IMR-90 (cell line): ENCODE measurements at places on chromosomes 4 and X. TPM values are rescaled to one million over a fixed set of nuclear protein-coding genes. Genes with fewer than 3 reads are reported as not detected.

Gene FAM184B
- total RNA-seq: 0.18 and 0.28 TPM in 2 replicates

Gene CABS1
- not detected in 2 replicates for total RNA-seq

Gene NMU
- not detected in 2 replicates for total RNA-seq

Gene RHOH
- total RNA-seq: under 0.01 TPM in 1 of 2 replicates, not detected in the other

Gene HPSE
- under 0.01 and 0.28 TPM in 2 replicates for total RNA-seq

Gene VCX3B
- total RNA-seq: not detected in 2 replicates

DNA sequence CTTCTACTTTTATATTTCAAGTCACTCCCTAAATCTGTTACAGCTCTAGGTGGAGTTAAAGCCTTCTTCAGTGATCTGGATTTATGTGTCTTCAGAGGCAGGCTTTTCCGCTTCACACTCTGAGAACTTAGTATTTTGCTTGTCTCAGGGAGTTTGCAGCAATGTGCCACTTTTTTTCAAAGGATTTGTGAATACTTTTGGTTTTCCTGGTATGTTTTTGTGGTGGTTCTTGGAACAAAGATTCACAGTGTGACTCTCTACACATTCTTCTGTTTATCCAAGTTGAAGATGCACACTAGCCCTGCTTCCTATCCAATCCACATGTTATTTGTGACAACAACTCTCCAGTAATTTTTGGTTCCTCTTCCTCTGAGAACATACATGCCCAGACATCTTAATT is 1253.7 kb downstream of the TECRL start:
- no peak for DNase-seq
- H3K4me3 ChIP-seq: no peak overlapping the region
- no peaks in the 10 kb centered on the region for H3K4me1 ChIP-seq
- H3K27ac ChIP-seq: no peak overlapping the region
- no peaks in the 10 kb centered on the region for H3K27me3 ChIP-seq

GRCh38 chr4:130178106-130178505 is 1082.2 kb downstream of the C4orf33 start:
- H3K27me3 ChIP-seq: no peaks in the 10 kb centered on the region
- H3K36me3 ChIP-seq: no peaks in the 10 kb centered on the region
- no peaks in the 10 kb centered on the region for H3K4me1 ChIP-seq
- H3K27ac ChIP-seq: no peak overlapping the region
- no peak for DNase-seq
- no peak overlapping the region for H3K4me3 ChIP-seq

GRCh38 chrX:47561659-47562151 is 700 bp downstream of the ARAF start:
- H3K27ac ChIP-seq: peak overlapping the region; percentile 61
- no peak for DNase-seq
- peak overlapping the region; percentile 72 for H3K4me3 ChIP-seq
- H3K36me3 ChIP-seq: peaks cover 14% of the 10 kb centered on the region

- no peaks in the 10 kb centered on the region for H3K36me3 ChIP-seq
- no peaks in the 10 kb centered on the region for H3K27me3 ChIP-seq
- no peaks in the 10 kb centered on the region for H3K4me1 ChIP-seq
- no peak overlapping the region for H3K27ac ChIP-seq
Measured at GRCh38 chrX:145609951-145610511, 207.6 kb upstream of the SLITRK2 start.

DNA sequence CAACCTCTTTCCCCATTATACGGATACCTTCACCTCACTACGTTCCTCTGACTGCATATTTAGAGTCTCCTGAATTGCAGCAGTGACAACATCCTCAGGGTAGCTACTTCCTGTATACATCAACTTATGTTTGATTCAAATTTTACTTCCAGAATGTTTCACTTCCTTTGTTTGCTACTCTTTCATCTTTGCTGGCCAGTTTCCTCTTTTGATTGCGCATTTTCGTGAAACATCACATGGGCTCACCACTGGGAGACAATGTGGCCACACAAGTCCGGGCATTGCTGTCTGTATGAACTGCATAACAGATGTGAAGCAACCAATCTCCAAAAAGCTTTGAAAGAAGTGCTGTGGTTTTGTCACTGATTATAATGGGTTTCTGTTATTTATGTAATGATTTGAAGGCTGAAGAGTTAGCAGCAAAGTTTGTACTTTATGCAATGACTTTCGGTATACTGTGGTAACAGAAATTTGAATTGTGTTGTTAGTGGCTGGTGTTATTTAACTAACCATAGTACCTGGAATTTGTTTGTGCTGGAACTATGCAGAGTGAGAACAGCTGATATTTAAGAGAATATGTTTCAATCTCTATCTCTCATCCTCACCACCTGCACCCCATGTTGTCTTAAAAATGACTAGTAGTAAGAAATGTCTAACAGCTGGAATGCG is 7.4 kb downstream of the SNCA start:
- no peak overlapping the region for H3K4me3 ChIP-seq
- no peak for DNase-seq
- no peaks in the 10 kb centered on the region for H3K4me1 ChIP-seq
- H3K27me3 ChIP-seq: no peaks in the 10 kb centered on the region; the same call in 1 of the 2 replicates

DNA sequence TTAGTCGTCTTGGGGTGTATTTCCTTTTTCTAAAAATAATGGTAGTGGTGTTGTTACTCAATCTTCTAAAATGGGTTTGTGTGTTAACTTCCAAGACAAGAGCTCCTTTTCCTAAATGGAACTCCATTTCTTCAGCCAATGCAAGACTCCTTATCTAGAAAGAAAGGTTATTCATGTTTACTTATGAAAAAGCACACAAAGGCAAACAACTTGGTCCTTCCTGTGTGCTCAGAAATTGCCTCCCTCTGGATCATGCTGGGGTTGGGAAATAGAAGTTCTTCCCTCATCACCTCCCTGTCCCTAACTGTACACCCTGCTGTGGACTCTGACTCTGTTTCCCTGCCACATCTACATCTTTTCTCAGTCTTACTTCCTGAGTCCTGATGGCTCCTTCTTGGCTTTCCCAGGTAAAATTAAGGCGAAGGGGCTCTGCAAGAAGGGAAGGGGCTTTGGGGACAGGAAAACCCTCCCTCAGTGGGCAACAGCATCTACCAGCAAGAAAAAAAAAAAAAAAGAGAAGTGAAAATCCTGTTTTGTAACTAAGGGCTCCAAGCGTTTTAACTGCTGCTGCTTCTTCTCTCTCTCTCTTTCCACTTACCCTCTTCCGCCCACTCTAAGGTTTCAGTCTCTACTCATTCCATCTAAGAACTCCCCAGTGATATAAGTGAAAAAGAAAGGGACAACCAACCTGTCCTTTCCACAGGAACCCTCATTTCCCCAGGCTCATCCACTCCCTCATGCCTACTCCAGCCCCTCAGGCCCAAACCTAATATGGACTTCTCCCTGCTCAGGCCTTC is 19.8 kb upstream of the TASL start:
- no peaks in the 10 kb centered on the region for H3K36me3 ChIP-seq
- H3K27me3 ChIP-seq: no peaks in the 10 kb centered on the region
- H3K27ac ChIP-seq: no peak overlapping the region
- DNase-seq: no peak

DNA sequence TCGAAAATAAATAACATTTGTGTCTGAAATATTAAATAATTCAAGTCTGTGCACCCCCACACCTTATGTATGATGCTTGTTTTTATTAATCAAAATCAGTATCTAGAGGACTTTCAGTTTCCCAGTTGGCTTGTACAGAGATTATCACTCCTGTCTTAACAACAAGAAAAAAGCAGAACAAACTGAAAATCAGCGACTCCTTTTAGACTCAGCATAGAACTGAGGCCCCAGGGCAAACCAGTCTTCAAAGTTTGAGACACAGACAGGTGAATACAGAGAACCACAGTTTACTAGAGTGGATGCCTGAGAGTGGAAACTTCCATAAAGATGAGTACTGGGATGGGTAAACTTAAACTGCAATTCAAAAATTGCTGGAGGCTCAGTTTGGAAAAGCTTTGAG is 142.8 kb upstream of the KLF8 start:
- no peak overlapping the region for H3K4me3 ChIP-seq
- H3K27me3 ChIP-seq: no peaks in the 10 kb centered on the region
- H3K4me1 ChIP-seq: no peaks in the 10 kb centered on the region
- H3K36me3 ChIP-seq: no peaks in the 10 kb centered on the region
- H3K27ac ChIP-seq: no peak overlapping the region
- no peak for DNase-seq

- DNase-seq: no peak
- H3K4me3 ChIP-seq: no peak overlapping the region
- H3K4me1 ChIP-seq: peaks cover 10% of the 10 kb centered on the region
- no peaks in the 10 kb centered on the region for H3K27me3 ChIP-seq
- H3K27ac ChIP-seq: no peak overlapping the region
Measured at GRCh38 chrX:134664202-134664601, 5.9 kb upstream of the PLAC1 start.

DNA sequence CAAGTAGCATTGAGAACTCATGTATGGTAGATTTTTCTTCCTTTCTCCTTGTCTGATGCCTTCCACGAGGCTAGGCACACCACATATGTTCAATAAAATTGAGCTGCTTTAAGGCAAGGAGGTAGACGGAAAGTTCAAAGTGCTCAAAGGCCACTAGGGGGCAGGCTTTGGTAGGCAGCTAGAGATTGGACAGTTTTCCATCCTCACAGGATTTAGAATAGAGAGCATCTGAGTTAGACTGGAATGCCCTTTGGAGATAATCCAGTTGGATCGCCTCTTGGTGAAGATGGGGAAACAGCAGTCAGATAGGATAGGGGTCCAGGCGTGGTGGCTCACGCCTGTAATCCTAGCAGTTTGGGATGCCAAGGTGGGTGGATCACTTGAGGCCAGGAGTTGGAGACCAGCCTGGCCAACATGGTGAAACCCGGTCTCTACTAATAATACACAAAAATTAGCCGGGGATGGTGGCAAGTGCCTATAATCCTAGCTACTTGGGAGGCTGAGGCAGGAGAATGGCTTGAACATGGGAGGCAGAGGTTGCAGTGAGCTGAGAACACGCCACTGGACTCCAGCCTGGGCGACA is 30.4 kb downstream of the ELF4 start:
- no peak overlapping the region for H3K27ac ChIP-seq
- no peak overlapping the region for H3K4me3 ChIP-seq

DNA sequence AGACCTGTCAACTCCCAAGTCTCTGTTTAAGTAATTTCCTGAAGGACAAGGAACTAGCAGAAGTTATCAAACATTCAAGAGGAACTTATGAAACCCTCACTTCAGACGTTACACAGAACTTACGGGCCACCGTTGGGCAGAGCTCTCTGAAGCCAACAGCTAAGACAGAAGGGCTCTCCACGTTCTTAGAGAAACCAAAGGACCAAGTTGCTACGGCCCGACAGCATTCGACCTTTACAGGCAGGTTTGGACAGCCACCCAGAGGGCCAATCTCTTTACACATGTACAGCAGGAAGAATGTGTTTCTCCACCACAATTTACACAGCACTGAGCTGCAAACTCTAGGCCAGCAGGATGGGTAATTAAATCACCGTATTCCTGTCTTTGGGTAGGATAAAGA is 705.1 kb upstream of the GRID2 start:
- no peak overlapping the region for H3K4me3 ChIP-seq
- no peak overlapping the region for H3K27ac ChIP-seq
- no peaks in the 10 kb centered on the region for H3K27me3 ChIP-seq
- H3K36me3 ChIP-seq: no peaks in the 10 kb centered on the region
- no peaks in the 10 kb centered on the region for H3K4me1 ChIP-seq

- H3K4me1 ChIP-seq: no peaks in the 10 kb centered on the region
- no peak overlapping the region for H3K27ac ChIP-seq
- no peaks in the 10 kb centered on the region for H3K36me3 ChIP-seq
- no peak overlapping the region for H3K4me3 ChIP-seq
- no peaks in the 10 kb centered on the region; the same call in none of the 2 replicates for H3K27me3 ChIP-seq
Measured at GRCh38 chr4:25229804-25230203, 4.0 kb upstream of the PI4K2B start.
